Left colon (tissue), 2 donors: ENCODE measurements at places on chromosomes 2 and 18.

DNA sequence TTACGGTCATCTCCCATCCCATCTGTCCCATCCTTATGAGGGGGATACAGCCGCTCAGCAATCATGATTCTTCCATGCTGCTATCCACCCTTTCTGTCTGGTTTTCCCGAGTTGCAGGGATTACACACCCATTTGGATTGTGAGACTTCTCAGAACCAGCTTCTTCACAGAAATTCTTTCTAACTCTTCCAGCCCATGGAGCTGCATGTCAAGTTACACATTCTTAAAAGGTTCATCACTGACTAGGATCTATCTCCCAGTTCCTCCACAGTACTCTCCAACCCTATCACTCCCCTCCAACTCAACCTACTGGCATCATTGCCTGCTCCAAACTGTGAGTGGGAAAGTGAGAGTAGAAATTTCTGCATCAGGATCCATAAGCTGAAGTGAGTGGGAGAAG, 558.2 kb upstream of the TNP1 start:
- DNase-seq, result no peak

GRCh38 chr2:230411570-230412370, 4.2 kb upstream of the SP100 start:
- DNase-seq, result peak; percentile 72

- no peak for DNase-seq
Measured at GRCh38 chr2:878245-878930, 72.3 kb upstream of the SNTG2 start.

- no peak for DNase-seq
Measured at GRCh38 chr2:112714836-112715631, 5.8 kb upstream of the NT5DC4 start.

- peak; percentile 25 for DNase-seq
Measured at GRCh38 chr2:66995636-66996035, 401.5 kb upstream of the ETAA1 start.

- no peak for DNase-seq
Measured at GRCh38 chr2:37877457-37878315, 47.4 kb upstream of the RMDN2 start.

- DNase-seq, result no peak
Measured at GRCh38 chr2:240255811-240256703, 115.6 kb upstream of the OTOS start.

DNA sequence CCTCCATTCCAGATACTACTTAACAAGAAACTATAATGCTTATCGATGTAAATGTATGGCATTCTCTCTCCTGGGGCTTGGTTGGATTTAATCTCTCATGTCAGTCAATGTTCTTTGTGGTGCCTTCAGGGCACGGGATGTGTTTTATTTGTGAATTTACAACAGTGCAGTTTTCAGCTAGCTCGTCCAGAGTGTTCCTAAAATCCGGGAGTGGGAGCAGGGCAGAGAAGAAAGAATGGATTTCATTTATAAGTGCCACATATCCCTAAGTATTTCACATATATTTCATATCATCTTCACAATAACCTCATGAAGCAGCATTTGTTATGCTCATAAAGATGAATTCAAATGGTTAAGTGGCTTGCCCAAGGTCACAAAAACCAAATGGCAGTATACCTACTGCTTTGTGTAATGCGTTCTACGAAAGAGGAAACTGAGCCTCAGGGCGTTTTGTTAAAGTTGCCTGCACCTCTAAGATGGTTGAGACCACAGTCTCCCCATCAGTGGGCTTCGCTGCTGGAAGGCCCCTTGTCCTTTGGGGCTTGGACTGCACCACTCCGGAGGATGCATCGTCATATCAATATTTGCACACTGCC, 134.7 kb upstream of the MGAT5 start:
- DNase-seq, result no peak

DNA sequence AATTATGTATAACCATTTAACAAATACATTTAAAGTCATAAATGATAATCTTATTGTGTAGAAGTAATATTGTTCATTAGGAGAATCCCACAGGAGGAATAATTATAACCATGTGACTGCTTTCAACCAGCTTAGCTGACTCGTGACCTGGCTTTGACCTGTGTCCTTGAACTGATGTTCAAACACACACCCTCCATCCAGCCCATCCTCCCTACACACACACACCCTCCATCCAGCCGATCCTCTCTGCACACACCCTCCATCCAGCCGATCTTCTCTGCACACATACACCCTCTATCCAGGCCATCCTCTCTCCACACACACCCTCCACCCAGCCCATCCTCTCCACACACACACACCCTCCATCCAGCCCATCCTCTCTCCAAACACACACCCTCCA, 83.5 kb downstream of the EIPR1 start:
- no peak for DNase-seq

DNA sequence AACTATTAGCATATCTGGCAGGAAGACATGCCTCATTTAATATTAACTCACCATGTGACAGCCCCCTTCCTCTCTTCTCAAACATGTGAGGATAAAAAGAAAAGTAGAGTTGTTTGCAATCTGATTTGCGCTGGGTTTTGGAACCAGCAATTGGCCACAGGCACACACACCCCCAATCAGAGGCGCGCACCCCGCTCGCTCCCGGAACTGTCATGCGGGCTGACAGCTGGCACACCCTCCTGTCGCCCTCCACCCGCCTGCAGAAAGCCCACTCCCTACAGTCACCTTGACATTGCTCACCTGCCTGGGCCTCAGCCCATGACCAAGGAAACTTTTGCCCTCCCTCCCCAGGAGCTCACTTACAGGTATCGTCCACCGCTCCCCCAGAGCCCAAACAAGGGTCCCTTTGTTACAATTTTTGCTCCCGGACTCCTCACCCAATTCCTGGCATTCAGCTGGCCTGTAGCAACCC, 1.1 kb downstream of the COBLL1 start:
- peak; percentile 73 for DNase-seq

- DNase-seq, result no peak
Measured at GRCh38 chr2:100192825-100193224, 50.4 kb upstream of the AFF3 start.

DNA sequence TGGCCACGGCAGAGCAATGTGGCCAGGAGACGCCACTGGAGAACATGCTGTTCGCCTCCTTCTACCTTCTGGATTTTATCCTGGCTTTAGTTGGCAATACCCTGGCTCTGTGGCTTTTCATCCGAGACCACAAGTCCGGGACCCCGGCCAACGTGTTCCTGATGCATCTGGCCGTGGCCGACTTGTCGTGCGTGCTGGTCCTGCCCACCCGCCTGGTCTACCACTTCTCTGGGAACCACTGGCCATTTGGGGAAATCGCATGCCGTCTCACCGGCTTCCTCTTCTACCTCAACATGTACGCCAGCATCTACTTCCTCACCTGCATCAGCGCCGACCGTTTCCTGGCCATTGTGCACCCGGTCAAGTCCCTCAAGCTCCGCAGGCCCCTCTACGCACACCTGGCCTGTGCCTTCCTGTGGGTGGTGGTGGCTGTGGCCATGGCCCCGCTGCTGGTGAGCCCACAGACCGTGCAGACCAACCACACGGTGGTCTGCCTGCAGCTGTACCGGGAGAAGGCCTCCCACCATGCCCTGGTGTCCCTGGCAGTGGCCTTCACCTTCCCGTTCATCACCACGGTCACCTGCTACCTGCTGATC, 4.9 kb downstream of the GPR17 start:
- DNase-seq, result peak; percentile 62

DNA sequence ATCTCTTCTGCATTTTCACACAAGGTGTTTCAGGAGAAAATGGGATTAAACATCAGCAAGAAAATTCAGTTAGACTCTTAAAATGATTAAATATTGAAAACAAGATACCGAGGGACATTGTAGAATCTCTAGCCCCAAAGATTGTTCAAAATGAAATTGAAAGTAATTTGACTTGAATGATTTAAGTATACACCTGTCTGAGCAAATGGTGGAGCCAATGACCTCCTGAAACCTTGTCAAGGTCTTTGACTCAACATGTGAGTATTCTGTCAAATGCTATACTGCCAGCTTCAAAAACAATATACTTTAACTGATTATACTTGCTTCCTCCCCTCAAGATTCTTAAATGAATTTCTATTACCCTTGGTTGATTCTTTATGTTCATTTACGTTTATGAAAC, 411.0 kb downstream of the DCC start:
- DNase-seq, result no peak

DNA sequence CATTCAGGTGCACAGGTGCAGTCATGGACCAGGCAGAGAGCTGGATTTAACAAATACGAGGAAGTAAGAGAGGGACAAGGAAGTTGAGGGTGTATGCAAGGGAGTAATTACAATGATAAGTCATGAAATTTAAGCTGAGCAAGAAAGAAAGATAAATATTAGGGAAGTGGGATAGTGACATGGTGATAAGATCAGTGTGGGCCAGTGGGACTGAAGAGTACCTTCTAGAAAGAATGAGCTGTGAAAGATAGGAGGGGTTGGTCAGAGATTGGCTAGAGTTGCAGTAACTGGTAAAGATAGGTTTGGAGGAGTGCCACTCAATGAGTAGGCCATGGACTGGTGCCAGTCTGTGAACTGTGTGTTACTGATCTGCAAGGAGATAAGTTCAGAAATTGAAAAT, 200.8 kb upstream of the SIX3 start:
- peak; percentile 28 for DNase-seq

- peak; percentile 20 for DNase-seq
Measured at GRCh38 chr2:159807183-159808031, 9.4 kb upstream of the CD302 start.

DNA sequence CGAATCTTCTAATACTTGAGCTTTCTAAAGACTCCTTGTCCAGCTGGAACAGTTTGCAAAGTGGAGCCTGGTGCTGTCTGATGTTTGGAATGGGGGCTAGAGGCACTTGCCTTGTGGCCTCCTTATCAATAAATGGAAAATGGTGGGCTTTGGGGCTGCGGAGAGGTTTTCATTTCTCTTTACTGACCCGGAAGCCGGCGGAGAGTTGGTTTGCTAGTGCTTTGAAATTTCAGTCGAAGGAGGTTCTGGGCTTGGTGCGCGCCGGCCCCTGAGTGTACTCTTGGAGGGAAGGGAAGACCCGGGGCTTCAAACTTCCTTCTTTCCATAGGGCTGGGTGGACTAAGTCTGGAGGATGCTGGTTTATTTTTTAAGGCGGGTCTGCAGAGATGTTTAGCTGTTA, 714 bp downstream of the RPIA start:
- peak; percentile 49 for DNase-seq

DNA sequence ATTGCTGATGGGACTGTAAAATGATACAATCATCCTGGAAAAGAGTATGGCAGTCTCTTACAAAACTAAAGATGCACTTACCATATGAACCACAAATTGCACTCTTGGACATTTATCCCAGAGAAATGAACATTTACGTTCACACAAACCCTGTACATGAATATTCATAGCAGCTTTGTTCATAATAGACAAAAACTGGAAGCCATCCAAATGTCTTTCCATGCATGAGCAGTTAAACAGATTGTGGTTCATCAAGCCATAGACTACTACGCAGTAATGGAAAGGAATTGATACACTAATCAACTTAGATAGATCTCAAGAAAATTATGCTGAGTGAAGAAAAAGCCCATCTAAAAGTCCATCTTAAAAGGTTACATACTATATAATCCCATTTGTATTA, 156.1 kb upstream of the SLC39A10 start:
- no peak for DNase-seq

DNA sequence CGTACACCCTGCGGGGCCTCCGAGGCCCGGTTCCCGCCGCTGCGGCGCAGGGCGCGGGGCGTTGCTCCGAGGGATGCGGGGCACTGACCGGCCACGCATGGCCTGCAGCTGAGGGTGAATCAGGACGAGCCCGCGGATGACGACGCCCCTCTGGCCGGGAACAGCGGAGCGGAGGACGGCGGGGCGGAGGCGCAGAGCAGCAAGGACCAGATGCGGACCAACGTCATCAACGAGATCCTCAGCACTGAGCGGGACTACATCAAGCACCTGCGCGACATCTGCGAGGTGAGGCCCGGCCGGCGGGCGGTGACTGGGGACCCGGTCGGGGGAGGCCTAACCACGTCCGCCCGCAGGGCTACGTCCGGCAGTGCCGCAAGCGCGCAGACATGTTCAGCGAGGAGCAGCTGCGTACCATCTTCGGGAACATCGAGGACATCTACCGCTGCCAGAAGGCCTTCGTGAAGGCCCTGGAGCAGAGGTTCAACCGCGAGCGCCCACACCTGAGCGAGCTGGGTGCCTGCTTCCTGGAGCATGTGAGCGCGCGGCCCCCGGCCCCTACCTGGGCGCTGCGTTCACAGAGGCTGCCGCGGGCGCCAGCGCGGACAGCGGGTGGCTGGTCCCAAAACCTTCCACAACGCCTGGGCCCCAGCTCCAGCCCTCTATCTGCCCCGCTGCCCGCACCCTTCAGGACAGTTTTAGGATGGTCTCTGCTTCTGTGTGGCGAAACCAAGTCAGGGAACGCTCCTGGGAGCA, 53.2 kb downstream of the FAM168B start:
- DNase-seq, result no peak

- no peak for DNase-seq
Measured at GRCh38 chr18:36492604-36493329, 195.3 kb downstream of the FHOD3 start.

- no peak for DNase-seq
Measured at GRCh38 chr2:221380062-221380461, 192.0 kb downstream of the EPHA4 start.
